ENCODE measurements at places on chromosomes 2 and 18. TPM values are rescaled to one million over a fixed set of nuclear protein-coding genes. Genes with fewer than 3 reads are reported as not detected.

DNA sequence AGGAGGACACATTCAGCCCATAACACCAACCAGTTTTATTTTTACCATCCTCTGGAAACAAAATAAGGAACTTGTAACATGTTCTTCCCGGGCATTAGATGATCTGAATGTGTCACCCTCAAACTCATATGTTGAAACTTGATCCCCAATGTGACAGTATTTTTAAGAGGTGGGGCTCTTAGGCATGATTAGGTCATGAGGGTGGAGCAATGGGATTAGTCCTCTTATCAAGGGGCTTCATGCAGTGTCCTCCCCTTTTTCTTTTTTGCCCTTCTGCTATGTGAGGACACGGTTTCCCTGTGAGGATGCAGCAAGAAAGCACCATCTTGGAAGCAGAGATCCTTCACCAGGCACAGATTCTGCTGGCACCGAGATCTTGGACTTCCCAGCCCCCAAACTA is 401.5 kb upstream of the TRIB2 start:
- no peak for DNase-seq

SDC1 gene
- 188 TPM for total RNA-seq

EN1 gene
- not detected for total RNA-seq

DNA sequence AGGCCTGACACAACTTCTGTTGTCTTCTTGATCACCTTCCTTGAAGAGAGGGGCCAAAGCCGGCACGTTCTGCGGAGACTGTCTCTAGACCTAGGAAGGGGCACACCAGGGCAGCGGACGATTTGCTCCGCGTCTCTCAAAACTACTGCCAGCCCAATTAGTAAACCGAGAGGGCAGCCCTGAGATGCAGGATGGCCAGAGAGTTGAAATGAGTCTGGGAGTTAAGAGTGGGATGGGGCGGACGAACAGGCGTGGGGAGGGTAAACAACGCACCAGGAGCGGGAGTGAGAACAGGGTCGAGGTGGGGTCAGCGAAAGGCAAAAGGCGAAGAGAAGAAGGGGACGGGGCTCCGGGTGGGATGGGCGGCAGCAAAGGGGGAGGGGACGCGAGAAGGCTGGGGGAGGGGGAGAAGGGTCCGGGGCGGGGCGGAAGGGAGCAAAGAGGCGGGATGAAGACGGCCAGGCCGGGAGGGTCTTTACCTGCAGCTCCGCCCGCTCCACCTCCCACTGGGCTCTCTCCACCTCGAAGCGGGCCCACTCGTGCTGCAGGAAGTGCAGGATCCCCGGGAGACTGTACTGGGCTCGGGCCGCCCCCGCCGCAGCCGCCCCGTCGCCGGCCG is 476 bp downstream of the STRN start:
- DNase-seq = peak; percentile 33

- DNase-seq = no peak
These were observed 54.9 kb downstream of the MGAT5 start for GRCh38 chr2:134308474-134309385.

DNA sequence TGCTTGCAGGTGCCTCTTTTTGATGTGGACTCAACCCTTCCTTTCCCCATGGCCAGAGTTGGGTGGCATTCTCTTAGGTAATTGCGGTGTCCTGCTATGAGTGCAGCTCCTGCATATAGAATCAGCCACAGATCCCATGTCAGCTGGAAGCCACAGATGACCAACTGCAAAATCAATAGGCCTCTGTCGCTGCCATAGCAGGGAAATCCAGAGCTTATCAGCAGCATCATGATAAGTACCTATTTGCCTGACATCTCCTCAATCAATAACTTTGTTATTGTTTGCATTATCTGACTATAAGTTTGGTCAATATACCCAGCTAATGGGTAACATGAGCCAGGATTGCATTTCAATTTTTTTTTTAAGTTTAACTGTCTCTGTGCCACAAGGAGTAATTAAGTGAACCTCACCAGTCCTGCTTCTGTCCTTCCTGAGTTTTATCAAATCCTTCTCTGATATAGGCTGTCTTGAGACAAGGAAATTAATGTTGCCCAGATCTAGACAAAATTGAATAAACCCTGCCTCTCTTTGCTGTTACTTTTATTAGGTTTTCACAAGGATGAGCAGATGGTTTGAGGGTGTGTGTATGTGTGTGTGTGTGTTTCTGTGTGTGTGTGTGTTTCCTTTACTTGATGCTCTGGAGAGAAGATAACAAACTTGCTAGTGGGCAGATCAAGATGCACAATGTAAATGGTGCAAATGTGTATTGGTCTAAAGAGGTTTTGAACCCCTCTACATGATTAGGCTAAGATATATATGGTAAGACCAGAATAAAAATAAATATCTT is 59.6 kb upstream of the CREB1 start:
- no peak for DNase-seq
